ENCODE measurements at places on chromosomes 6 and 20.

DNA sequence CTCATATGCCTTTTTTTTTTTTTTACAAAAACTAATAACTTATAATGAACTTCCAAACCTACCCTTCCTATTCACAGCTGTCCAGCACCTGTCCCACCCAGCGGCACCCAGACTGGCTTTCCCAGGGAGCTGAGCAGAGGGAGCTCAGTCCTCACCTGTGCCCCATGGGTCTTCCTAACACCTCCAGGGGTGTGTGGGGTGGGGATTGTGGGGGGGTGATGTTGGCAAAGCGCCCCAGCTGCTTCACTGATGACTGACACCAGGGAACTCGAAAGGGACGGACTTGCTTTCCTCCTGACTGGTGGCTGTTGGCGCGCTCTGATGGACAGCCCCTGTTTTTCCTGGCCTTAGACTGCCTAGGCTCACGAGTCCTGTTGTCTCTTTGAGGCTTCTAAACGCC, 14.2 kb upstream of the SYNJ2 start:
- DNase-seq, result no peak

DNA sequence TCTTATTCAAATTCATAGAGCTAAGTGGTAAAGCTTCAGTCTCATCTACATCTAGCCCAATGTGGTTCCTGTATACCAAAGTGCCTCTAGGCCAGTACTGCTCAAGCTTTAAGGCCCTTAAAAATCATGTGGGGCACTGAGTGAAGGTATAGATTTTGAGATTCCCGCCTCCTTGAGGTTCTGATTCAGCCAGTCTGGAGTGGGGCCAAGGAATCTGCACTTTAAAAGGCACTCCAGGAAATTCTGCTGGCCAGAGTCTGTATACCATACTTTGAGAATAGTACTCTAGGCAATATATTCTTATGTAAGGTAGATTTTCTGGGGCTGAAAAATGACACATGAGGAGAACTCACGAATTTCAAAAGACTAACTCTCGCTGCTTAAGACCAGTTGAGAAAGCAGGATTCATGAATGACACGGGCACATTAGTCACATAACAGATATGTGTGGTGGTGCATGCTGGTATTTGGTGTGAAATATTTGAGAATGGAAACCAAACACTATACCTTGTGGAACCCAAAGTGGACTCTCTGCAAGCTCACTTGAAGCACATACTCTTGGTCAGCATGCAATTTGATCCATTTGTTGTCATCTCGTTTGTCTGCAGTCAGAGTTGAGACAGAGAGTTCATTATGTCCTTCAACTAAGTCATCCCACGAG, 47.6 kb upstream of the SIM1 start:
- DNase-seq, result no peak

- no peak for DNase-seq
Observed at GRCh38 chr20:32574296-32575226, 10.6 kb downstream of the NOL4L start.

GRCh38 chr6:150549007-150549406, 50.7 kb upstream of the PLEKHG1 start:
- DNase-seq, result no peak

DNA sequence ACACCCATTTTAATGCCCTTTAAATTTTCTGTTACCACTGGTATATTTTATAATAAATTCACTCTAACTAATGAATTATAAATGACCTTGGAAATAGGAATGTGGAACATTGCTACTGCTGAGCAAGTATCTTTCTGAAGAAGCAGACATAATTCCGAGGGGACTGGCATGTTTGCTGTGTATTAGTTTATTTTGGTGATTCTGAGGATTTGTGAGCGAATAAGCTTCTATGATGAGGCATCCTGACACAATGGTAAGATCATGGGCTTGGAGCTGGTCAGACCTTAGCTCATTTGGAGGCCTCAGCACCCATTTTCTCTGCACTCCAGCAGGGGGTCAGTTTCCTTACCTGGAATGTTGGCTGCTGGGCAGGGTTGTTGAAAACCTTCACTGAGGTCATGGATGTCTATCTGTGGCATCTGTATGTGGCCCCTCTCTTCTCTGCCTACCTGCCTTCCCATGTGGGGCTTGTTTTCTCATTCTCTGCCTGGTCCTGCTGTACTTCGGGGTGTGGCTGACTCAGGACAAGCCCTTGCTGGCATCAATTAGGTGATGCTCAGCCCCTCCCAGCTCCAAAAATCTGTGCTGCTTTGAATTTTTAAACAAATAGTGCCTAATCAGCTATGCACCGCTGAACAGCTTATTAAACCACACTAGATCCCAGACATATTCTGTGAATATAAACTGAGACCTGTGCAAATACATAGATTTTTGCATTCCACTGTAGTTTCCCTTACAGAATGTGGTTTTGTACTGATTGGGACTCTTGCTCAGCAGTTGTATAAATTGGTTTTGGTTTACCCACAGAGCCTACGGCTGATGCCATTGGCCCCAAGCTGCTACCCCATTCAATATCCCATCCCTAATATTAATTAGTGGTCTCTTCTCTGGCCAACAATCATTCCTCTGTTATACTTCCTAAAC, 10.7 kb downstream of the ARID1B start:
- no peak for DNase-seq

DNA sequence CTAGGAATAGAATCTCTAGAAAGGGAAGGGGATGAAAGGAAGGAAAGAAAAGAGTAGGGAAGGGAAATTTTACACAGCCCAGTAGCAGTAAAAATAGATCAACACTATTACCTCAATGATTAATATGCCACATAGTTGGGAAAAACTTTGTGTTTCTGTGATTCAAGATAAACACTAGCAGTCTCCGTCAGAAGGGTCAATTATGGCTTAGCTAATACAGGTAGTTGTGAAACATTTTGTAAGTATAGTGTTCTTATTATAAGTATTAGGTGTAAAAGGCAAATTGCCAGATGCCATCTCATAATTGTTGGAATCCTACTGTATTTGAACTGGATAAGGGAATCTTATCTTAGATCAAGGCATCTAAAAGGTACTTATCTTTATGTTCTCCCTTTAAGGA, 165.7 kb downstream of the MTFR2 start:
- DNase-seq, result no peak

- DNase-seq, result peak; percentile 30
Observed at GRCh38 chr6:159654483-159655098, 38.5 kb downstream of the SOD2 start.

GRCh38 chr20:41287327-41287726, 30.2 kb downstream of the ZHX3 start:
- no peak for DNase-seq

DNA sequence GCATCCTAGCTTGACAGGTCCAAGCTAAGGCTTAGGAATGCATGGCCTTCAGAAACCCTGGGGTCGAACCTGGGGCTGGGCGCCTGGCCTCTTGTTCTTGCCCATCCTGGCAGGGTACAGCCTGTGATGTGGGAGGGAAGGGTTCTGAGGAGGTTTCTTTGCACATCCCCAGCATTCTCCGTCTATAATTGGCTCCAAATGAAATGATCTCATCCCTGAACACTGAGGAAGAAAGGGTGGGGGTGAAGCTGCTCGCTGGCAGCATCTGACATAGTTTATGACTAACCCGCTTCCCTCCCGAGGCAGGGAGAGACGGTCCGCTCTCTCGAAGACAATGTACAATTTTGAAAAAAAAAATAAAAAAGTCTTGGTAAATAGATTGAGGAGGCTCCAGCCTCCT, 67.1 kb upstream of the ZNFX1 start:
- DNase-seq, result no peak

DNA sequence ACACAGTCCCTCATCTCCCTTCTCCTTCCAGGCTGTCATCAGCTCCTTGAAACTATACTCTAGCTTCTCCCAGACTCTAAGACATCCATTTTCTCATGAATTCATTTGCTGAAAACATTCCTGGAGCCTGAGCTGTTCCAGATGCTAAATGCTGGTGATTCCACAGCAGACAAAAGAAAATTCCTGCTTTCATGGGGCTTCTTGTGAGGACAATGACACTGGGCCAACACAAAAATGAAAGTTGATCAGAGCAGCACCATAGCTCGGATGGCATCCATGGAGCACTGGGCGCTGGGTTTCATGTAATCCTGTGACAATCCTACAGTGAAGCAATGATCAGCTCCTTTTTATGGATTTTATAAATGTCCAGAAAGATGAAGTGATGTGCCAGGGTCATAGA, 47.4 kb upstream of the STX16 start:
- no peak for DNase-seq

DNA sequence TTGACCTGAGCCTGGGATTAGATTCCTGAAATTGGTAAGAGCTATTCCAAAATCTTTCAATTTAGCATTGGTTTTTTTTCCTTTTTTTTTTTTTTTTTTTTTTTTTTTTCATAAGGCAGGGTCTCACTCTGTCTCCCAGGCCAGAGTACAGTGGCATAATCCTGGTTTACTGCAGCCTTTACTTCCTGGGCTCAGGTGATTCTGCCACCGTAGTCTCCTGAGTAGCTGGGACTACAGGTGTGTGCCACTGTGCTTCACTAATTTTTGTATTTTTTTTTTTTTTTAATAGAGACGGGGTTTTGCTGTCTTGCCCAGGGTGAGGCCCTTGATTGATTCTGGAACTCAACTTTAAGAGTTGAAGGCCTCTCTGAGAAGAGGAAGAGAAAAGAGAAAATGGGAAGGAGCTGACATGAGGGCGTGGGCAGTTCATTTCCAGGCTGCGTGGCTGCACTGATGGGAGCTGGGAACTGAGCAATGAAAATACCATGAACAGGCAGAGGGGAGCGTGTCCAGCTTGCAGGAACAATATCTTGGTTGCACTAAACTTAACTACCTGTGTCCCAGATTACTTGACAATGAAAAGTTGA, 24.6 kb downstream of the KDM1B start:
- DNase-seq, result no peak

DNA sequence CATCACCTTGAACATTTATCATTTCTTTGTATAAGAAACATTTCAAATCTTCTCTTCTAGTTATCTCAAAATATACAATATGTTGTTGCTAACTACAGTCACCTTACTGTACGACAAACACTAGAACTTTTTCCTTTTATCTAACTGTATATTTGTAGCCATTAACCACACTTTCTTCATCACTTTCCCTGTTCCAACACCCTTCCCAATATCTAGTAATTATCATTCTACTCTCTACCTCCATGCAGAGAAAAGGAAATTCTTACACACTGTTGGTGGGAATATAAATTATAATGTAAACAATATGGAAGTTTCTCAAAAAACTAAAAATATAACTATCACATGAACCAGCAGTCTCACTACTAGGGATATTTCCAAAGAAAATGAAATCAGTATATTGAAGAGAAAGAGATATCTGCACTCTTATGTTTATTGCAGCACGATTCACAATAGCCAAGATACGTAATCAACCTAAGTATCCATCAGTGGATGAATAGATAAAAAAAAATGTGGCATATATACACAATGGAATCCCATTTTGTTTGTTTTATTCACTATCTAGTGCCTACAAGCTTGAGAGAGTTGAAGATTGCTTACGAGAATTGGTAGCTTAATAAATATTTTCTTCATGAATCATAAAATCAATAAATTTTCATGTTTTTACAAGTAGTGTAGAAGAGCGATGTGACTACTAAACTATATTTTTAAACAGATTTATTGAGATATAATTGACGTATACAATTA, 2.4 kb downstream of the RHAG start:
- no peak for DNase-seq

GRCh38 chr20:6178537-6178936, 55.7 kb upstream of the FERMT1 start:
- peak; percentile 55 for DNase-seq

DNA sequence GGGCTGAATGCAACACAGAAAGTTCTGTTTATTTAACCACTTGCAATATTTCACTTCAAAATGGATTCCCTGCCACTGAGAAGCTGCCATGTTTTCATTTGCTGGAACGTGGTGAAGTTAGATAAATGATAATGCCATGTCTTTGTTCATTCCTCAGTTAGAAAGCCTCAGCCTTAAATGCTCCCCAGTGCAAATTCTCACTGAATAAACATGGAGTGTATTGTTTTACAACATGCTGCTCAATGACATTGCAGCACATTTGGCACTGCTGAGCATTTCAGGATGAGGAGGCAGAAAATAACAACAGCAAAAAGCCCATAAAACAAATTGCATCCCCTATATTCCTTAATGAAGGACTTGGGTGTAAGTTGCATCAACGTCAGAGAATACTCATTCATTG, 913.8 kb upstream of the FLRT3 start:
- DNase-seq, result no peak

DNA sequence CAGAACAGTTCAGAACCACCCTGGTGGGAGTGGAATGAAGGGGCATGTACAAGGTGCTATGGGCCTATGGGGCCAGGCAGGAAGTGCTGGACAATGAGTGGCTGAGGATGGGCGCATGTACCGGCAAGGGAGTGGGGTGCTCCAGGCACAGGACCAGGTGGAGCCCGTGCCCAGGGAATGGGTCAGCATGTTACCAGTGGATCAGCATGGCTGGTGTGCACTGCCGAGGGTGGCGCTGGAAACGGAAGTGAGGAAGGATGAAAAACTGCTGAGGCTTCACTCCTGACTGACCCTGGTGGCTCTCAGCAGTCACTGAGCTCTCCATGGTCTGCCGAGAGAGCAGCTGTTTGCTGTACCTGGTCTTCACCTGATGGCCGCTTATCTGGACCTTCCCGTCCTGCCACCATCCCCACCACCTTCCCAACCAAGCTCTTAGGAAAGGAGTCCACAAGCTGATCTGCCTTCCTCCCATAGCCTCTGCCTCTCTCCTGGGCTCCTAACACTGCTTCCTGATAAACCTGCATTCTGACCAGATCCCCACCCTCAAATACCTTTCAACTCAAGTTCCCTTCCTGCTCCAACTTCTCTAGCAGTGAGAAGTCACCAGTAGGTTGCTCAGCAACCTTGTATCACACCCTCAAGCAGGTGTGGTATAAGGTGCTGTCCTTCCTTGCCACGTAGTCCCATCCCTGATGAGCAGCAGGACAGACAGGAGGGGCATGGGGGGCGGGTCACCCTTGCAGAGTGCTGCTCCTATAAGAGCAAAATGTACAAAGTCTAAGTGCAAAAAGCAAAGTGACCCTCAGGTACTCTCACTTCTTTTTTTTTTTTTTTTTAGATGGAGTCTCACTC, 7.1 kb downstream of the UQCC2 start:
- DNase-seq, result no peak

DNA sequence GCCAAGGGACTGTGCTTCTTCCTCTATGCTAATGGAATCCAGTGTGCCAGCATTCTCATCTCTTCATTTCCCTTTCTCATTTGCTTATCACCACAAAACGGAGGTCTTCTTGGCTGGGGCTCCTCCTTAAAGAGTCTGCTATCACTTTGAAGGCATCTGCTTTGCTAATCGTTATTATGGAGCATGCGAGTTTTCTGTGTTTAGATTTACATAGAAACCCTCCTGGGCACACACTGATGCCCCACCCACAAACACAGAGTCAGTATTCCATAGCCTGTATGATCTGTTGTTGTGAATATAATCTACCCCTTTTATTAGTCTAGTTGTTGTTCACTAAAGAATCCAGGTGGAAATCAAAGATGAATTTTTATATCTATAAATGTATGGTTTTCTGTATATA, 83.4 kb upstream of the XRN2 start:
- DNase-seq, result no peak

DNA sequence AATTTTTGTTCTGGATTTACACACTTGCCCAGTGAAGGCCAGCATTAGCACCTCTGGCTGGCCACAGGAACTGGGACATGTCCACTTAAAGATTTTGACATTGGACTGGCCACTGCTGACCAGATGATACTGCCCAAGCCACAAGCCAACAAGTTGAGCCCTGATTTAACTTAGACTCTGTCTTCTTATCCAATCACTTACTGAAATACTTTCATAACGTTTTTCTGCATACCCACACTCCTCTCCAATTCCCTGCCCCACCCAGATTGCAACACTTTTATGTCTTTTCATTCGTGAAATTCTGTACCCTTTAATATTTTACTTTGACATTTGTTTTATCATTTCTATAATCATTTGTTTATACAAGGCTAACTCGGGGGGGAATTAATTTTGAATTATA, 170.3 kb upstream of the TAB2 start:
- no peak for DNase-seq
